Panc1 (cell line): ENCODE measurements at places on chromosomes 7 and 10. TPM values are rescaled to one million over a fixed set of nuclear protein-coding genes. Genes with fewer than 3 reads are reported as not detected.
A peak's percentile ranks its signal among the peaks of the same experiment; 100 is the strongest.

- H3K4me3 ChIP-seq, result no peak overlapping the region
- H3K27me3 ChIP-seq, result no peaks in the 10 kb centered on the region
- peak overlapping the region; percentile 86 for H3K27ac ChIP-seq
Observed at GRCh38 chr7:105648561-105649401, 67.5 kb upstream of the EFCAB10 start.

- H3K27ac ChIP-seq, result no peak overlapping the region
- H3K27me3 ChIP-seq, result no peaks in the 10 kb centered on the region
- DNase-seq, result no peak
- H3K4me3 ChIP-seq, result no peak overlapping the region
Observed at GRCh38 chr10:62584731-62585130, 210.6 kb downstream of the ZNF365 start.

DNA sequence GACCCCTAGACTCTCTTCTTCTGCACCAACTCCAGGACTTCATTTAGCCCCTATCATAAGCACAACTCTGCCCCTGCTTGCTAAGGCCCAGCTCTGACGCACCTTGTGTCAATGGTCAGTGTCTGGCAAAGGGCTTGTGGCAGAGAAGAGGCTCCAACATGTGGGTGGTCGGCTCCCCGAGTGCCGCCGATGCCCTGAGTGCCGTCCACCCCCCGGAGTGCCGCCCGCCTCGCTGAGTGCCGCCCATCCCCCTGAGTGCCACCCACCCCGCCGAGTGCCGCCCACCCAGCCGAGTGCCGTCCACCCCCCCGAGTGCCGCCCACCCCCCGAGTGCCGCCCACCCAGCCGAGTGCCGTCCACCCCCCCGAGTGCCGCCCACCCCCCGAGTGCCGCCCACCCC lies 50.3 kb downstream of the ASB13 start:
- no peak for DNase-seq
- H3K36me3 ChIP-seq, result no peaks in the 10 kb centered on the region
- no peak overlapping the region for H3K27ac ChIP-seq
- H3K27me3 ChIP-seq, result no peaks in the 10 kb centered on the region

- H3K4me1 ChIP-seq, result peaks cover 21% of the 10 kb centered on the region
- no peak for DNase-seq
- peaks cover 6% of the 10 kb centered on the region; the same call in 1 of the 2 replicates for H3K36me3 ChIP-seq
- no peak overlapping the region for H3K4me3 ChIP-seq
- no peak overlapping the region for H3K27ac ChIP-seq
Observed at GRCh38 chr10:101778151-101778780, 2.4 kb upstream of the FGF8 start.

DNA sequence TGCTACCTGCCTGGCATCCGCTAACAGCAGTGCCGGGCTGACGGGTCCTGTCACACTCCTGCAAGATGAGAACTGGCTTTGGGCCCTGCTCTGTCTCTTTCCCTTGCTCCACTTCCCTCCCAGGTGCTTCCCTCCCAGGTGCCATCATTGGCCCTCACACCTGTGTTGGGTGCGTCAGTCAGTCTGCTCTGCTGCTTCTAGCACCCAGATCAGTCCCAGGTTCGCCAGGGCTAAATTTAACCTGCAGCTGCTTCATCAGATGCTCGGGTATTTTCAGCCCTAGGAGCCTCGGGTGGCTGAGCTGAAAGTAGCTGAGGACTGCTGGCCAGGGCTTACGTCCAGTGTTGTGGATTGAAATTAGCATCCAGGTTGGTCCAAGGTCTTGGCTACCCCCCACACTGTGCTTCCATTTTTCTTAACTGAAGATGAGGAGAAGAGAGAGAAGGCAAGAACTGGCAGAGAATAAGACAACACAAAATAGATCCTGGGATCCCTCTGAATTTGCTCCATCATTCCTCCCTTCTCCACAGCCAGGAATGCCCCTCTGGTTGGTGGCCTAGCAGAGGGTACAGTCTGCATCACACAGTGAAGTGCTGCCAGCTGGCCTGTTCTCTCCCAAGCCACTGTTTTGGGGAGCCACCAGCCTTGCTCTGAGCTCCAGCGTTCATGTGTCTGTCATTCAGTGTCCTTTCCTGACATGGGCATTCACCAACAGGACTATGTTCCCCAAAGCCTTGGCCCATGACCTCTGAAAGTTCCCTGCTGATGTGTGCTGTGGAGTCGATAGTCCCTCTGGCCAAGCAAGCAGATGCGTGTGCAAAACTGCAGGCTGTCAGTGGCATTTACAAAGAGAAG lies 65.9 kb upstream of the SYPL1 start:
- no peaks in the 10 kb centered on the region for H3K27me3 ChIP-seq
- no peak for DNase-seq
- no peaks in the 10 kb centered on the region for H3K36me3 ChIP-seq
- H3K4me1 ChIP-seq, result peaks cover 6% of the 10 kb centered on the region
- no peak overlapping the region for H3K27ac ChIP-seq
- no peak overlapping the region for H3K4me3 ChIP-seq

GRCh38 chr10:131076356-131076755 lies 235.2 kb downstream of the TCERG1L start:
- H3K27me3 ChIP-seq, result no peaks in the 10 kb centered on the region
- H3K27ac ChIP-seq, result no peak overlapping the region
- no peaks in the 10 kb centered on the region for H3K36me3 ChIP-seq
- DNase-seq, result no peak
- no peaks in the 10 kb centered on the region for H3K4me1 ChIP-seq

- no peaks in the 10 kb centered on the region for H3K4me1 ChIP-seq
Observed at GRCh38 chr7:39459636-39460035, 106.6 kb upstream of the YAE1 start.

DNA sequence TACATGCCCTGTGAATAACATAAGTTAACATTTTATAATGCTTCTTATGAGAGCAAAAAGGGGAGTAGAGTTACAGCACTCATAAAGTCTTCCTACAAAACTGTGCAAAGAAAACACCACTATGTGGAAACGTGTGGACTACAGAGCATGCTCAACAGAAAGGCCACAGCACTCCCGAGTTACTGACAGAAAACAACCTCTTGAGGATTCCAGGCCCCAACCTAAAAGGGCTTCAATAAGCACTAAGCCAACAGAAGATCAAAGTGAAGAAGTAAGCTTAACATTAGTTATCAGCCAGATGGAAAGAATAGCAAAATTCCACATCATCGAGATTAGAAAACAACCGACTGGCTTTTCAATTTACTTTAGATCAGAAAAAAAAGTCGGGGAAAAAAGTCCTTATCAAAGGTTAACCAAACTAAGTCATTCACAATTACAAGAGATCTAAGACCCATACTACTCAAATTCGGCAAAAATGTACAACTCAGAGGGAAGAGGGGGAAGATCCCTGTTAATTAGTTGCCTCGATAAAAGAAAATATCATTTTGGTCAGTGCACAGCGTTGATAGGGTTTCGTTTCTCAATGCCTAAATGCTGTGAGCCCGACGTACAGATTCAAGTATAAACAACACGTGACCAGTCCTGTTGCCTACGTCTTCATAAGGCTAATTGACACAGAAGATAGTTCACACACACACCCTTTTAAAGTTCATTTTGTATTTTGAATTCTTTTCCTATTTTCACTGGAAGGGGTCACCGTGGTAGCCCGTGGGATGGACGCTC lies 1.4 kb downstream of the KBTBD2 start:
- no peak for DNase-seq
- peaks cover 40% of the 10 kb centered on the region for H3K4me1 ChIP-seq
- no peaks in the 10 kb centered on the region for H3K27me3 ChIP-seq
- peaks cover 3% of the 10 kb centered on the region; the same call in 1 of the 2 replicates for H3K36me3 ChIP-seq

- H3K27ac ChIP-seq, result no peak overlapping the region
- H3K27me3 ChIP-seq, result peaks cover 59% of the 10 kb centered on the region
- H3K36me3 ChIP-seq, result no peaks in the 10 kb centered on the region
- no peak for DNase-seq
Observed at GRCh38 chr10:69676301-69676700, 46.3 kb downstream of the FAM241B start.

GRCh38 chr7:15123901-15124300 lies 221.3 kb upstream of the DGKB start:
- H3K27ac ChIP-seq, result no peak overlapping the region
- no peaks in the 10 kb centered on the region for H3K27me3 ChIP-seq
- H3K36me3 ChIP-seq, result no peaks in the 10 kb centered on the region
- no peaks in the 10 kb centered on the region for H3K4me1 ChIP-seq
- H3K4me3 ChIP-seq, result no peak overlapping the region

GRCh38 chr10:59227136-59227673 lies 50.8 kb downstream of the PHYHIPL start:
- H3K36me3 ChIP-seq, result no peaks in the 10 kb centered on the region
- no peak overlapping the region for H3K27ac ChIP-seq
- H3K4me3 ChIP-seq, result no peak overlapping the region
- no peaks in the 10 kb centered on the region for H3K27me3 ChIP-seq

GRCh38 chr10:96044736-96045135 lies 1.4 kb downstream of the CCNJ start:
- peaks cover 19% of the 10 kb centered on the region for H3K4me1 ChIP-seq
- no peak for DNase-seq
- peak overlapping the region; percentile 88 for H3K4me3 ChIP-seq
- H3K36me3 ChIP-seq, result no peaks in the 10 kb centered on the region

DNA sequence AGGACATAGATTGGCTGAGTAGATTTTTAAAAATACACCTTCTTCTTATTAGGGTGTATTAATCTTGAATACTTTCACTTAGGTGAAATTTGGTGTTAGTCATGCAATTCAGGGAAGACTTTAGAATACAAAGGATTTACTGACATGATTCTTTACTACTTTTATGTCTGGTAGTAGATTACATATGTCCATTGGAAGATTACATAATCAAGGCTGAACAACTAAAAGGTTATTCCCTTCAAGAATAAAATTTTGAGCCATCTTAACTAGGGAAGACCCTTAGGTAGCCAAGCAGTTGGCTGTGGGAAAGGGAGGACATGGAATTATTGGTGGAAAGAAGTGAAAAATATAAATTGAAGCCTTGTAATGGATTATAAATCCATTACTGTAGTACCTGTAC lies 165.0 kb downstream of the ITGB1 start:
- no peak overlapping the region for H3K4me3 ChIP-seq
- peaks cover 5% of the 10 kb centered on the region for H3K4me1 ChIP-seq
- H3K27me3 ChIP-seq, result no peaks in the 10 kb centered on the region
- H3K36me3 ChIP-seq, result no peaks in the 10 kb centered on the region
- H3K27ac ChIP-seq, result 0 out of 2 replicates have a peak overlapping the region, but pooled peaks have one; percentile 7

GRCh38 chr10:44177610-44178009 lies 207.3 kb downstream of the CXCL12 start:
- no peak overlapping the region for H3K4me3 ChIP-seq
- H3K27me3 ChIP-seq, result peaks cover 7% of the 10 kb centered on the region; the same call in 1 of the 2 replicates
- no peak for DNase-seq

DNA sequence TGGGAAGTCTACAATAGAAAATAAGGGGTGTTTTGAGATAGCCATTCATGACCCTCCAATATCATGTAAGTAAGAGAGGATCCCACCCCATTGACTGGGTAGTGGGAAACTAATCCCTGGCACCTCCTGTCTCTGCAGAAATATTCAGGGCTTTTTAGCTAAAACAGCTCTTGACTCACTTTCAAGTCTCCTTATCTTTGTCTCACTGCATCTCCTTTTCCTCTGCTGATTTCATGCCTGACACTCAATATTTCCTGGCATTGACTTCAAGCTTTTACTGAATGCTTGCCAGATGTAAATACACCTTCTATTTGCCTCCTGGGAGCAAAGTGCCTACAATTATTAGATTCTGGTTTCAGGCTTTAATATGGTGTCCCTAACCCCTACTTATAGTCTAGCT lies 57.1 kb downstream of the CHRM2 start:
- H3K36me3 ChIP-seq, result no peaks in the 10 kb centered on the region
- H3K27ac ChIP-seq, result no peak overlapping the region
- DNase-seq, result no peak
- H3K27me3 ChIP-seq, result no peaks in the 10 kb centered on the region
- no peak overlapping the region for H3K4me3 ChIP-seq

GRCh38 chr7:93715234-93715633 lies 140.7 kb upstream of the CALCR start:
- no peaks in the 10 kb centered on the region for H3K4me1 ChIP-seq
- H3K27ac ChIP-seq, result no peak overlapping the region
- no peak overlapping the region for H3K4me3 ChIP-seq
- no peaks in the 10 kb centered on the region for H3K36me3 ChIP-seq

DNA sequence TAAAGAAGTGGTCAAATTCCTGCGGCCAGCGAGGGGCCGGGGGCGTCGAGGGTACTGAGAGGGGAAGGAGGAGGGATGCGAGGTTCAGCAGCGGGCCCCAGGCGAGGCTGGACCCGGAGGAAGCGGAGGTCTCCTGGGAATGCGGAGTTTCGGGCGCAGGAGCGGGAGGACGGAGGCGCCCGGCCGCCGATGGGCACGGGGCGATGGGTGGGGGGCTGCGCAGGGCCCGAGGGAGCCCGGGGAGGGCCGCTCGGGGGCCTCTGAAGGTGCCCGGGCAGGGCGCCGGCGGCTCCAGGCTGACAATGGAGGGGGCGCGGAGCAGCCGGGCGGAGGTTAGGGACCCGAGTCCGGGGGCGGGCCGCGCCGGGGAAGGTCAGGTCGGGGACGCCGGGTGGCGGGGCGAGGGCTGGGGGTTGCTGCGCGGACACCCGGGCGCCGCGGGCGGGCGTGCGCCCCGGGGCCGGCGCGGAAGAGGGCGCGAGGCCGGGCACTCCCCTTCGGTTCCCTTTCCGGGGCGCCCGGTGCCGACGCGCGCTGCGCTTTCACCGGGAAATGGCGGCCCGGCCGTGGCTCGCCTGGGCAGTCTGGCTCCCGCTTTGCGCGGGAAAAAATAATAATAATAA lies 683 bp downstream of the MACROH2A2 start:
- H3K27ac ChIP-seq, result no peak overlapping the region
- peak overlapping the region; percentile 51 for H3K4me3 ChIP-seq

DNA sequence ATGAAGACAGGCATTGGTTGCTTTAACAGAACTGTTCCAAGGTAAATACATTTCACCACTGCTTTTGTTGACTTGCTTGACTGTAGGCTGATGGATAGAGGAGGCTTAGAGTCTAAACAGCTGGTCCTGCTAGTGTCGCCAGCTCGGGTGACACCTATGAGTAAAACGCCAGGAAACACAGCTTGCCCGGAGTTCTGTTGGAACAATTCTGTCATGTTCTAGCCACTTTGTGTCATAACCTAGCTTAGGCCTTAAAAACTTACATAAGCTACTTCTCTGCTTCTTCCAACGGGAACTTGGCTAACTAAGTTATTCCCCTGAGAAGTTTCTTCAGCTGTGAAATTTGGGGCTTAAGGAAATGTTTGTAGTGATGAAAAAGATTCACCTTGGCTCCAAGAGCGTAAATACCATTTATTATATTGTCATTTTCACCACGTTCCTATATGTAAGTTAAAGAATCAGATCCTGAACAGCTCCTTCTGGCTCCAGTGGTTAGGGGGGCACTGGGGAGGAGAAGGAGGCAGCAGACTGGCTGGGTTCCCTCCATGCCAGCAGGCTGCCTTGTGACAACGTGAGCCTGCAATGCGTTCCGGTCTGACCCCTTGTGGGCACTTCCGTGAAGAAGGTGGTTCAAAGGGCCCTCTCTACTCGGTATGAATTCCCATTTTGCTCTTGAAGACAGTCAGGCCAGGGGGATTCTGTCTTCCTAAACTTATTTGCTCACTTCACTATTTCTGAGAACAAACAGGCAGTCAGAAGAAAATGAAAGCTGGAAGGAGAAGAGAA lies 253.2 kb downstream of the BMPER start:
- H3K4me3 ChIP-seq, result no peak overlapping the region
- no peaks in the 10 kb centered on the region for H3K27me3 ChIP-seq
- H3K36me3 ChIP-seq, result no peaks in the 10 kb centered on the region
- no peak overlapping the region for H3K27ac ChIP-seq
- DNase-seq, result no peak
- no peaks in the 10 kb centered on the region for H3K4me1 ChIP-seq

The CPXM2 gene
- total RNA-seq, result not detected

The GIMAP6 gene
- total RNA-seq, result 0.23 TPM

The CYP2C19 gene
- total RNA-seq, result 0.15 TPM

The TRIM50 gene
- total RNA-seq, result not detected

The OR2A14 gene
- total RNA-seq, result not detected

The OR9A2 gene
- total RNA-seq, result not detected
